ENCODE measurements at places on chromosomes 3 and 15. TPM values are rescaled to one million over a fixed set of nuclear protein-coding genes. Genes with fewer than 3 reads are reported as not detected.

Gene MOBP
- polyA plus RNA-seq: 0.09 TPM

Gene SI
- not detected for polyA plus RNA-seq

Gene TRPM1
- polyA plus RNA-seq: not detected

Gene PRR20G
- polyA plus RNA-seq: not detected

Gene CD276
- polyA plus RNA-seq: 107 TPM
